Renal cortical epithelial cell (primary cell): ENCODE measurements at places on chromosomes 1 and 21. TPM values are rescaled to one million over a fixed set of nuclear protein-coding genes. Genes with fewer than 3 reads are reported as not detected.

Gene PTPN22
- 2.1 and 4.6 TPM in 2 replicates for total RNA-seq

Gene F13B
- total RNA-seq = not detected in 2 replicates

Gene KRTAP26-1
- total RNA-seq = not detected in 2 replicates

Gene LMNA
- total RNA-seq = 420 and 617 TPM in 2 replicates

Gene RPS6KC1
- total RNA-seq = 25.5 and 28.2 TPM in 2 replicates

Gene UBXN11
- total RNA-seq = 1.9 and 9.6 TPM in 2 replicates

Gene LCE1A
- total RNA-seq = not detected in 2 replicates

Gene CYP4Z1
- not detected in 2 replicates for total RNA-seq

Gene AMIGO1
- 1.2 and 4.1 TPM in 2 replicates for total RNA-seq

Gene SHISAL2A
- not detected in 2 replicates for total RNA-seq

Gene DTL
- 1.1 and 10.2 TPM in 2 replicates for total RNA-seq

Gene C1orf141
- total RNA-seq = not detected in 2 replicates

Gene RAB3B
- 15.6 and 33.9 TPM in 2 replicates for total RNA-seq

Gene CD1E
- not detected in 2 replicates for total RNA-seq

Gene TNFRSF4
- not detected in 2 replicates for total RNA-seq

Gene HNRNPU
- 318 and 637 TPM in 2 replicates for total RNA-seq

Gene LMX1A
- total RNA-seq = not detected in 2 replicates

Gene MTARC2
- total RNA-seq = 10.8 and 14.1 TPM in 2 replicates

Gene FAM72C
- 0.15 and 1.6 TPM in 2 replicates for total RNA-seq

Gene PCBP3
- total RNA-seq = 0.15 TPM in 1 of 2 replicates, not detected in the other

Gene NUF2
- total RNA-seq = 0.30 and 12.9 TPM in 2 replicates

Gene TMEM51
- 37.4 and 55.9 TPM in 2 replicates for total RNA-seq

Gene SPATA46
- not detected in 2 replicates for total RNA-seq

Gene TMEM82
- total RNA-seq = not detected in 2 replicates

Gene SPEN
- 18.6 and 45.6 TPM in 2 replicates for total RNA-seq

Gene VASH2
- total RNA-seq = 0.35 TPM in 1 of 2 replicates, not detected in the other

Gene CA6
- not detected in 2 replicates for total RNA-seq

Gene NCF2
- 4.6 and 102 TPM in 2 replicates for total RNA-seq

Gene ARTN
- total RNA-seq = 0.40 and 3.0 TPM in 2 replicates

Gene OR2L2
- not detected in 2 replicates for total RNA-seq

Gene TDRD5
- total RNA-seq = 0.10 and 0.87 TPM in 2 replicates

Gene ZCCHC17
- total RNA-seq = 50.9 and 68.8 TPM in 2 replicates

Gene SRM
- 4.5 and 26.5 TPM in 2 replicates for total RNA-seq

Gene FNDC10
- 0.52 and 2.4 TPM in 2 replicates for total RNA-seq
